ENCODE measurements at places on chromosomes 12 and 14.

GRCh38 chr14:93496856-93497741 is 66.4 kb downstream of the UNC79 start:
- no peak for DNase-seq

DNA sequence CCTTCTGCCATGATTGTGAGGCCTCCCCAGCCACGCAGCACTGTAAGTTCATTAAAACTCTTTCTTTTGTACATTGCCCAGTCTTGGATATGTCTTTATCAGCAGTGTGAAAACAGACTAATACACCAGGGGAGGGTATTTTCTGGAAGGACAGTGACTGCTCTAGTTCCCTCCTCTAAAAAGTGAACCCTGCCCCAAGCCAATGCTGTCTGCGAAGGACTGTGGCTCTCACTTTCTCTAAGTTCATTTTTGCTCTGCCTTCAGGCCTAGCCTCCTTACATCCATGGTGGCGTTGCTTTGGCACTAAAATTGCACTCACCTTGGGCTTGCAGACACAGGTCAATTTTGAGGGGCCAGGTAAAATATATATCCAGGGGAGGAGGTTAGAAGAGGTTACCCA is 323.0 kb downstream of the VRK1 start:
- no peak for DNase-seq

- DNase-seq = no peak
Observed at GRCh38 chr14:52878469-52878868, 72.4 kb downstream of the FERMT2 start.

DNA sequence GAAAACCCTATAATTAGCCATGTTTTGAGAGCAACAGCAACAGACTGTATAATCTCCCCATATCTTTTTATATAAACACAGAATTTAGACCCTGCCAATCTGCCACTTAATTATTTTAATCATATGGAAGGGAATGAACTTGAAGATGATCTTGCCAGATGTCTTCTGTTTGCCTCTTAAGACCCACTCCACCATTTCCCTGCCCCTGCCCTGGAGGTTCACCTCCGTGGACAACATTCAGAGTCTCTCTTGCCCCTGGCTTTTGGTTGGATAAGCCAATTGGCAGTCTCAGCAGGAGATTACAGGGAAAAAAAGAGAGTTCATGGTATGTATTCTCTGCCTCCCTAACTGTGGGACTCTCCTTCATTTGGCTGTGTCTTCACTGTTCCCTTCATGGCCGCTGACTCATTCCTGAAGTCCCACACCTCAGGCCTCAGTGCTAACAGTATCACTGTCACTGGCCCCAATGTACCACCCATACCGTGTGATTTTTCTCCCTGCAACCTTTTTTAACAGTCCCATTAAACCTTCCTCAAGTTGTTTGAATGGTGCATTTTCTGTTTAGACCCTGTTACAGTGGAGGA is 184.8 kb downstream of the PIK3C2G start:
- DNase-seq = no peak

DNA sequence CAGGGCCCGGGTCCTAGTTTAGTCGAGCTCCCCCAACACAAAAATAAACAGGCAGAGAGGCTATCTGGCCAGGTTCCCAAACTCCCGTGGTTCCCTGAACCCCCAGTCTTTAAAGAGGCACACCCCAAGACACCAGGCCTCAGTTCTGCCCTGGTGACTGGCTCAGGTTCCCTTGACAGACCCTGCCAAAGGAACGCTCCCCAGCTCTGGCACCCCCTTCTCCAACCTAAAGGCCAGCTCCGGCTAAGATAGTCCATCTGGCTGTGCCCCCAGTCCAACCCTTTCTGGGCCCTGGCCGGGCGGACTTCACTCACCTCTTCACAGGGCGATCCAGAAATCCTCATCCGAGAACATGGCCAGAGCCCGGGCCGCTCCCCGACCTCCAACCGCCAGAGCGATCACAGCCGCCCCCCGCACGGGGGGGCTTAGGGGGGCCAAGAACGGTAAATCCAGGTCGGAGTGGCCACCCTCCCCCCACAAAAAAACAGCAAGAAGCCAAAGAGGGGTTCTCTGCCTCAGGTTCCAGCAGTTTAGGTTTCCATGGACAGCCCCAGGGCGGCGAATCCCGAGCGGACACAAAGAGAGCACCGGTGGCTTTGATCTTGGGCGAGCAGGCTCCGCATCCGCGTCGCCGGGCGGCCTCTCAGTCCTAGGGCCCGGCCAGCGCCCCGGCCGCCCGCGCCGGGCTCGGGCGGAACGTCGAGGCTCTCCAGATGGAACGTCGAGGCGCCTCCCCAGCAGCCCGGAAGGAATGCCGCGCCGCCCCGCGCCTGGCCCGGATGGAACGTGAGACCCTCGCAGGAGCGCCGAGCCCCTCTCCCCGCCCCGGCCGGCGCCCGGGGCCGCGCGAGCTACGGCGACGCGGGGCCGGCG is 1.1 kb downstream of the KMT2D start:
- peak; percentile 18 for DNase-seq

DNA sequence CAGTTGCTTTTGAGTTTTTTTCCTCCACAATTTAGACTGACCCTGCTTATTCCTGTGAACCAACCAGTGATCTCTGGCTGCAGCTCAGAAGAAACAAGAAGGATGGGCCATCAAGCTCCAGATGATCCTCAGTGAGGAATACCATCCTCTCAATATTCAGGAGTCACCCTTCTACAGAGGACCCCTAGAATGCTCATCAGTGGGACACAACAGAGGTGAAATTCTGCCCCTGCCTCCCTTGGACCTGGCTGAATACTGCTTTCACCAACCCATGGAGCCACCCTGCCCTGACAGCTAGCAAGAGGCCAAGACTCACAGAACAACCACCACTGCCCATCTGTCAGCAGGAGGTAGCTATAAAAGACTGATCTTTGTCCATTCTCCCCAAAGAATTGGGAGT is 9.2 kb upstream of the DHRS2 start:
- DNase-seq = no peak

GRCh38 chr12:57869298-57869926 is 22.9 kb upstream of the CTDSP2 start:
- DNase-seq = no peak

- DNase-seq = no peak
Observed at GRCh38 chr14:79293482-79294177, 917.7 kb downstream of the DIO2 start.
